Chondrocyte (in vitro differentiated cells): ENCODE measurements at places on chromosomes 16 and 17. TPM values are rescaled to one million over a fixed set of nuclear protein-coding genes. Genes with fewer than 3 reads are reported as not detected.

DNA sequence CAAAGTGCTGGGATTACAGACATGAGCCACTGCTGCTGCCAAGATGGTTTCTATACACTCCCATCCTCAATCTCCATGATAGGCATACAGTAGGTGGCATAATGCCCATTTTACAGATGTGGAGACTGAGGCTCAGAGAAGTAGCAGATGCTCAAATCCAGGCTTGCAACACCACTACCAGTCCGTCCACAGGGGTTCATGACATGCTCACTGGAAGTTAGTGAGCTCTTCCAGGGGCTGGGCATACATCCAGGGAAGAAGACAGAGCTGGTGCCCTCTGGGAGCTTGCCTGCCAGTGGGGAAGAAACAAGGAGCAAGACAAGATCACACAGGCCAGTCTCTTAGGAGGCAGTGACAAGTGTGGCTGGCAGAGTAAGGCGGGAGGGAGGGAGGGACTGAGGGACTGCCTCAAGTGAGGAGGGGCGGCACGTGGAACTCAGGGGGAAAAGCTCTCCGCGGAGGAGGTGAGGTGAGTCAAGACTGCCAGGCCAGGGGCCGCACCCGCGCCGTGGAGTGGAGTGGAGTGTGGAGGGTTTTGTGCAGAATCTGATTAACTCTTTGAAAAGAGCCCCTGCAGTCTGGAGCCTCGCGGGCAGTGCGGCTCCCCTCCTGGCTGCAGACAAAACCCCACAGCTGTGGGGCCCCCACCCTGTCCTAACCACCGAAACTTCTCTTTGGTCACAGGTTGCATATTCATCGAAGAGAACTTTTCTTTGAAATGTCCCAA is 27.9 kb downstream of the SREBF1 start:
- no peaks in the 10 kb centered on the region for H3K27me3 ChIP-seq
- H3K27ac ChIP-seq, result no peak overlapping the region
- DNase-seq, result no peak
- peaks cover 15% of the 10 kb centered on the region for H3K36me3 ChIP-seq

The PITPNM3 gene
- 5.3 to 5.7 TPM (median 5.5 TPM) in 3 replicates for total RNA-seq

The BCAS3 gene
- total RNA-seq, result 22.6 to 31.1 TPM (median 26.4 TPM) in 3 replicates

- no peaks in the 10 kb centered on the region for H3K27me3 ChIP-seq
- no peaks in the 10 kb centered on the region for H3K4me1 ChIP-seq
- DNase-seq, result peak; percentile 28
- no peak overlapping the region for H3K4me3 ChIP-seq
- peaks cover 3% of the 10 kb centered on the region for H3K36me3 ChIP-seq
Measured at GRCh38 chr16:11155284-11155806, 100.7 kb downstream of the SOCS1 start.

GRCh38 chr17:59863616-59864015 is 29.1 kb downstream of the TUBD1 start:
- H3K27me3 ChIP-seq, result no peaks in the 10 kb centered on the region
- no peak overlapping the region for H3K4me3 ChIP-seq
- DNase-seq, result no peak
- H3K27ac ChIP-seq, result no peak overlapping the region

- peak; percentile 63 for DNase-seq
- no peaks in the 10 kb centered on the region for H3K27me3 ChIP-seq
- H3K36me3 ChIP-seq, result peaks cover 12% of the 10 kb centered on the region
Measured at GRCh38 chr17:75996665-75997590, 3.7 kb upstream of the CDK3 start.

- no peak overlapping the region for H3K4me3 ChIP-seq
- H3K4me1 ChIP-seq, result peaks cover 13% of the 10 kb centered on the region
- H3K36me3 ChIP-seq, result peaks cover 12% of the 10 kb centered on the region
Measured at GRCh38 chr16:30888856-30889499, 4.9 kb downstream of the BCL7C start.

The MYO15B gene
- total RNA-seq, result 15.9 to 20.9 TPM (median 16.0 TPM) in 3 replicates

DNA sequence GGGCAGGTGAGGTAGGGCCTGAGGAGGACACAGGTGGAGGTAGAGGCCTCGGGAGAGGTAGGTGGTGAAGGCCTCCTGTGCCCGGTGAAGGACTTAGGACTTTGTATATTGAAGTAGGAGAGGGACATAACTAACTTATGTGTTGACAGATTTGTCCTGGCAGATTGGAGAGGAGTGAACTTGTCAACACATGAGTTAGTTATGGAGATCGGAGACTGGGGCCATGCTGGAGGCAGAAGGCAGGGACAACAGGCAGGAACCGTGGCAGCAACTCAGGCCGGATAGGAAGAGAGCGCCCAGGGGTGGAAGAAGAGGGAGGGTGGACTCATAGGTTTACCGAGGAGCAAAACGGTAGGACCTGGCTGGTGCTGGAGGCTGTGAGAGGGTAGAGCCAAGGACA is 18.4 kb downstream of the GLP2R start:
- no peak overlapping the region for H3K4me3 ChIP-seq
- H3K4me1 ChIP-seq, result peaks cover 51% of the 10 kb centered on the region
- H3K27ac ChIP-seq, result peak overlapping the region; percentile 60
- peaks cover 1% of the 10 kb centered on the region for H3K36me3 ChIP-seq

The PIPOX gene
- 1.5 to 2.3 TPM (median 2.2 TPM) in 3 replicates for total RNA-seq

- H3K4me3 ChIP-seq, result no peak overlapping the region
- H3K27me3 ChIP-seq, result no peaks in the 10 kb centered on the region
- H3K4me1 ChIP-seq, result no peaks in the 10 kb centered on the region
- peak; percentile 90 for DNase-seq
Measured at GRCh38 chr16:1458336-1458976, 14.1 kb upstream of the CCDC154 start.

- DNase-seq, result no peak
- H3K27ac ChIP-seq, result no peak overlapping the region
Measured at GRCh38 chr17:65294181-65294719, 157.1 kb downstream of the RGS9 start.
